ENCODE measurements at places on chromosomes 7 and 10.

- no peak for DNase-seq
These were observed 654 bp upstream of the SLF2 start for GRCh38 chr10:100912013-100912604.

DNA sequence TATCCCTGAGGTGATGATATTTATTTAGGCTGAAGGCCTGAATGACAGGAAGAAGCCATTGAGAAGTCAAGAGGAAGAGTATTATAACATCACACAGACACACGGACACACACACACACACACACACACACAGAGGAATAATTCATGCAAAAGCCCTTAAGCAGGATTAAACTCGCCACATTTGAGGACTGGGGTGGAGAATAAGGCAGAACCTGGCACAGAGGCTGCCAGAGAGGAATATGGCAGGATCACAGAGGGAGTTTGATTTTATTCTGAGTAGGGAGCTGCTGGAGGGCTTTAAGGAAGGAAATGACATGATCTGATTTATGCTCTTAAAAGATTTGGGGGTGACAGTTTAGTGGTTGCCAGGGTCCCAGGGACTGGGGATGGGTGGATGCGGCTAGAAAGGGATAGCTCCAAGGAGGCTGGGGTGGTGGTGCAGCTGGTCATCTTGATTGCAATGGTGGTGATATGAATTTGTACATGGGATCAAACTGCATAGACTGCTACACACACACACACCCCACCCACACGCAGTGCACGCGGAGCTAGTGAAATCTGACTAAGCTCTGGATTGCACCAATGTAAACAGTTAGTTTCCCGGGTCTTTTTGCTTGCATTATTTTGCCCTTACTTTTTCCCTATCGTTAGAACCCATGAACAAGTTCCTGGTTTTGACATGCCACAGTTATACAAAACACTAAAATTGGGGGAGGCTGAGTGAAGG lies 11.2 kb downstream of the SMURF1 start:
- no peak for DNase-seq

GRCh38 chr10:132136097-132136521 lies 50.6 kb upstream of the DPYSL4 start:
- DNase-seq: no peak

DNA sequence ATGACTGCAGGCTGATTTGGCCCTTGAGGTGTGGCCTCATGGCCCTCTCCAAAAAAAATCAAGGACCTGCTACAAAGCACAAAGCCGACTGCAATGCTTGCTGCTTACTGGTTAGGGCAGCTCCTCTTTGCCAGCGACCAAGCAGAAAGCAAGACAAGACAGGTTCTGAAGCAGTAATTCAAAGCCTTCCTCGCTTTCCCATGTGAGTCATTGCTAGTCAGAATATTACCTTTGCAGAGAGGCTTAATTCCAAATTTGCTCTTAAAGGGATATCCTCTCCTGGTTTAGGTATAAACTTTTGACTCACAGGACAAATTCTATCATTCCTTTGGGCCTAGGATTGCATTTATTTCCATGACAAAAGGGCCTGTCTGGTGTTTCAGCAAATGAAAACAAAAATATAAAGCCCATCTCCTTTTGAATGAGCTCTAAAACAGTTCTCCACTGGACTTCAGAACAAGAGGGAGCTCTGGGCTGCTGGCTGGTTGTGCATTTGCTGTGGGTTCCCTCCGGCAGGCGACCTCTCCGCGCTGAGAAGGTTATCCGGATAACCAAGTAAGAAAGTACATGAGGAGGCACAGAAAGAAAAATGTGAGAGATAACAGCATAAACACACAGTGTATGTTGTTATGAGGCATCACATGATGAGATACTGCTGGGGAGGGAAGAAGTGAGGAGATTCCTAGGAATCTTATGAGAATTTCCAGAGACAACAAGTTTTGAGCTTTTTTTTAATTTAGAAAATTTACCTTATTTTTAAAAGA lies 90.8 kb downstream of the EGFR start:
- no peak for DNase-seq

GRCh38 chr7:134167250-134167649 lies 40.1 kb downstream of the LRGUK start:
- DNase-seq: no peak

DNA sequence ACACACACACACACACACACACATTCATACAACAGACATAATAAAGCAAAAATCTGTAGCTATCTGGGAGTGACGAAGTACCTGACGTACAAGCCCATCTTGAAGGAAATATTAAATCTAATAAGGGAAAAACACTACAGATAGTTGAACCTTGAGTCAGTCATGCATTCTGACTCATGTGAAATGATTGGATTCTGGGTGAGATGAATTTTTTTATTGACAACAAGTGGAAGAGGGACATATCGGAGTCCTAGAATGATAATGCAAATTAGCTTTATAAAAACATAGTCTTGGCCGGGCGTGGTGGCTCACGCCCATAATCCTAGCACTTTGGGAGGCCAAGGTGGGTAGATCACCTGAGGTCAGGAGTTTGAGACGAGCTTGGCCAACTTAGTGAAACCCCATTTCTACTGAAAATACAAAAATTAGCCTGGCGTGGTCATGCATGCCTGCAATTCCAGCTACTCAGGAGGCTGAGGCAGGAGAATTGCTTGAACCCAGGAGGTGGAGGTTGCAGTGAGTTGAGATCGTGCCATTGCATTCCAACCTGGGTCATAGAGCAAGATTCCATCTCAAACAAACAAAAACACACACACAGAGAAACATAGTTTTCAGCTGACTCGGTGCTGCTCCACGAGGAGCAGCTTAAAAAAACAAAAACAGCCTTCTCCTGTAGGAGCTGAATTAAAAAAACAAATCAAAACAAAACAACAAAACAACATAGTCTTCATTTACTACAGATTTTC lies 154.4 kb upstream of the MKLN1 start:
- no peak for DNase-seq

GRCh38 chr10:14659626-14660196 lies 115.0 kb downstream of the FAM107B start:
- peak; percentile 21 for DNase-seq

DNA sequence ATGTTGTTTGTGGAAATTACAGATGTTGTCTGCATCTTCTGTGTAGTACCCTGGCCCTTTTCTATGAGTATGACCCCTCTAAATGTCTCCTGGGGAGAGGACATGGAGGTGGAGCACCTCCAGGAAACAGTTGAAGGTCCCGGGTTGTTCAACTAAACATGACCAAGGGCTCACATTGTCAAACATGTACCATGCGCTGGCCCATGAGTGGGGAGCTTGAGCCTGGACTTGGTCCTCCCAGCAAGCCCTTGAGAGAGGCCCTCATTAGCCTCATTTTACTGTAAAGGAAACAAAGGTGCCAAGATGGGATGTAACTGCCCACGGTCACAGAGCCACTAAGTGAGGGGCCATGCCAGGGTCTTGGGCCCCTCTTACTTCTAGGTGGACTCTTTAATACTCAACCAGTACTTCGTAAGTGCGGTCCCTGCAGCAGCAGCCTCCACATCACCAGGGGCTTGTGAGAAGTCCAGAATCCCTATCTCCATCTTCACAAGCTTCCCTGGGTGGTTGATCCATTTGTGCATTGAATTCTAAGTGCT lies 31.2 kb downstream of the C10orf71 start:
- no peak for DNase-seq

- no peak for DNase-seq
These were observed 278.2 kb upstream of the IMMP2L start for GRCh38 chr7:111840528-111840927.

GRCh38 chr10:49830846-49831245 lies 68.7 kb upstream of the OGDHL start:
- DNase-seq: no peak

DNA sequence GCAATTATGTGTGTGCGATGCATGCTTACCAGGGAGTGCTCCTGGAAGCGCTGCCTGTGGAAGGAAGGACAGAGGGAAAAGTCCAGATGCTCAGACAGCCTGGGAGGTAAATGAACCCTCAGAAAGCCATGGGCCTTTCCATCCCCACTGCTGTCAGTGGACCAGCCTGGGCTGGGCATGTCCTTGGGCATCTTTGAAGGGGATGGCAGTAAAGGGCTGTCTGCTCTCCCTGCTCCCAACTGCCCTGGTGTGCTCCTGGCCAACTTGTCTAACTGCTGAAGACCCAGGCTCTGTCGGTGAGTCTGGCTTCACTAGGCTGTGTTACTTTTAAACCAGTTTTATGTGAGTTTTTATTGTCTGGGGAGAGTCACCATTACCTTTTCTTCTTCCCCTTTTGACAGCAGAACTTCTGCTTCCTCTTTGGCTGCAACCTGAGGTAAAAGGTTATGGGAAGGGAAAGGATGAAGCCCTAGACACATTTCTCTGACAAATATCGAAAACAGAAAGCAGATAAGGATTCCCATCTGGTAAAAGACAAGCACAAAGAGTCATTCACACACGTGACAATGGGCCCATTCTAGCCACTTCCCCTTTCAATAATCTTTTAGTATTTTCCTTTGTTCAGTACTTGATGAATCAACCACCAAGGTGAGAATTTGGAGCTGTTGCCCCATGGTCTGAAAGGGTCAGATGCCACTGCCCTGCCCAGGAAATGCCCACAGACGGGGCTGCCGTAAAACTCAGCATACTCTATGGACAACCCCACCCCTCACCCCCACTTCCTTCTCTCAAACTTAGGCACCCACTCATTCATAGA lies 27.6 kb upstream of the PIK3AP1 start:
- peak; percentile 93 for DNase-seq

DNA sequence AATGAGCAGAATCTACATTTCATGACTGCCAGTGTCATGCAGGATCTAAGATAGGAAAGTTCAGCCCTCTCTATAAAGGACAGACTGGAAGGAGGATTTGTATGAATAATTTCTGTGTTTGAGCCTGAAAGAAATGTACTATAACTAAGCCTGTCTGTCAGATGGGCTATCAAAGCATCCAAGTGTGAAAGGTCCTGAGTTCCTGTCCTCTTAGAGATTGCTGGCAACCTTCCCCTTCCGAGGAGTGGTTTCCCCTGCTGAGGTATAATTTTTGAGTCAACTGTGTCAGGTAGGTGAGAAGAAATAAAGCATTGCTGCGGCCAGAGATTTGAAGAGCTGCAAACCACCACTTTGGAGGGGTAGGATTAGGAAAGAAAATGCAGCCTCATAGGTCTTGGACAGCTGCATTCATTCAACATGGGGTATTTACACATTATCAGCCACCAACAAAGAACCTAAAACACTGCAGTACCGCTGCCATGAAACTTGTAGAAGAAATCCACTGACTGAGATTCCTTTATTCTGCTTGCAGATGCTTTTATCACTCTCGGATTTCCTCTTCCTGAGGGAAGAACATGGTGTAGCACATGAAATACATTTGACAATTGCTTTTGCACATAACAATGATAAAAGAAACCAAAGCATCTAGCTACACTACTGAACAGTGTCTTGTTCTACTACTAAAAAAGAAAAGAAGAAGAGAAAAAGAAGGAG lies 189.1 kb downstream of the DGKI start:
- DNase-seq: no peak

DNA sequence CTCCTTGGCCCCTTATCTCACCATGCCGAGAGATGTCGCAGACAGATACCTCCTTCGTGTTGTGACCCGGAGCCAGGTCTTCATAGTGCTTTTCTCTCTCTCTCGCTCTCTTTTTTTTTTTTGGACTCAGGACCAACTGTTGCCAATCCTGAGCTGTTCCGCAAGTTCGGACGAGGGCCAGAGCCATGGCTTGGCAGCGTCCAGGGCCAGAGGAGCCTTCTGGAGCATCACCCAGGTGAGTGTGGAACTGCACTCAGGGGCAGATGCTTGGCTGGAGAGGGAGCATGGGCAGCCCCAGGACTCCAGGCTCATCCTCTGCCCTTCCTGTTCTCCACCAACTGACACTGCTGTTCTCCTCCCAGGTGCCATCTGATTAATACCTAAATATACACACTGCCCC lies 7.8 kb downstream of the ZNF862 start:
- no peak for DNase-seq

DNA sequence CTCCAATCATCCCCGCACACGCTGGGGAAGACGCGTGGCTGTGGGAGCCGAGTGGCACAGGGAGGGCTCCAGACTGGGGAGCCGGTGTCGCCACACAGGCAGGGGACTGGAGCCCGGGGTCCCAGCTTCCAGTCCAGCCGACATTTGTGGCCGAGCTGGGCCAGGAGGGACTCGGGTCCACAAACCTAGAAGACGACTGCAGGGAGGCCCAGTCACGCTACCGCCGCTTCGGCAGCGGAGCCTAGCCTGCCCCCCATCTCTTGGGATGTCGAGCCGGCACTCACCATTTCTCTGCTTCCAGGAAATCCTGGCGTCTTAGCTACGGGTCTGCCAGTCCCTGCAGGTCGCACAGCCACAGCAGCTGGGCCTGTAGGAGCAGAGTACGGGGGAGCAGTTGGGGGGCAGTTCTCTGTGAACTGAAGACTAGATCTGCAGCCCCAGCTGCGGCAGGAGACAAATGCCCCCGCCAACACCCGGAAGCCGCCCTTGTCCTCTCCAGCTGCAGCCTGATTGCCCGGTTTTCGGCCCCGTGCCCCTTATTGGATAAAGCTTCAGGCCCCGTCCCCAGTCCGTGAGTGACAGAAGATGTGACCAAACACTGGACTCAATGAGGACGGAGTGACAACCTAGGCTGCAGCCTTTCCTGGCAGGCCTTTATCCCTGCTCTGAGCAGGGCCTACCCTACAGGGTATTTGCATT lies 270.7 kb downstream of the ZNF33B start:
- no peak for DNase-seq

DNA sequence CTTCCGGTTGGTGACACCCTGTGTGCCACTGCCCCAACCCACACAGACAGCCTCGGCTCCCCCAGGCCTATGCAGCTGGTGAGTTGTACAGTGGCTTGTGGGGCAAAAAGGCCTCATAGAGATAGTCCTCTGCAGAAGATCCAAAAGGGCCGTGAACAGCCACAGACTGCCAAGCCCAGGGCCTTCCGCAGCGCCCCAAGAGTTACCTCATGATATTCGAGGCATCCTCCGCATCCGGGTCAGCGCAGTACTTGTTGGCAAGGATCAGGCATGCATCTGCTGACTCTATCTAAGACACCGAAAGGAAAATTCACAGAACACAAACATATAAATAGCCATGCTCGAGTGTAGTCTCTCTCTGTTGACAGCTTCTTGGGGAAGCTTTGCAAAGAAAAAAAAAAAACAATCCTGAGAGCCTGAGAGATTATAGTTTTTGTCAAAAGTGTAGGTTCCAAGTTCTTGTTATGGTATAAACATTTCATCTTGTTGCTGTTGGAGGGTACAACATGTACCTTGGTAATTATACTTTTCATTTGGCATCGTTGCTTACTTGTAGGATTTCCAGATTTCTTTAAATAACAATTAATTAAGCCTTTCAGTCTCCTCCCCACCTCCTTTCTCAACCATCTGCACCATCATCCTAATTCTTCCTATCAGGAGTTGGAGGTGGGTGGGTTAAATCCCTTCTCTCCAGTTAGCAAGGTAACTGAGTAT lies 553.0 kb downstream of the KCNMA1 start:
- no peak for DNase-seq

All from bone marrow (tissue), 2 donors.